ENCODE measurements at places on chromosomes 13 and 19. TPM values are rescaled to one million over a fixed set of nuclear protein-coding genes. Genes with fewer than 3 reads are reported as not detected.

GRCh38 chr19:32661318-32661717, 13.7 kb downstream of the ANKRD27 start:
- DNase-seq, result no peak

DNA sequence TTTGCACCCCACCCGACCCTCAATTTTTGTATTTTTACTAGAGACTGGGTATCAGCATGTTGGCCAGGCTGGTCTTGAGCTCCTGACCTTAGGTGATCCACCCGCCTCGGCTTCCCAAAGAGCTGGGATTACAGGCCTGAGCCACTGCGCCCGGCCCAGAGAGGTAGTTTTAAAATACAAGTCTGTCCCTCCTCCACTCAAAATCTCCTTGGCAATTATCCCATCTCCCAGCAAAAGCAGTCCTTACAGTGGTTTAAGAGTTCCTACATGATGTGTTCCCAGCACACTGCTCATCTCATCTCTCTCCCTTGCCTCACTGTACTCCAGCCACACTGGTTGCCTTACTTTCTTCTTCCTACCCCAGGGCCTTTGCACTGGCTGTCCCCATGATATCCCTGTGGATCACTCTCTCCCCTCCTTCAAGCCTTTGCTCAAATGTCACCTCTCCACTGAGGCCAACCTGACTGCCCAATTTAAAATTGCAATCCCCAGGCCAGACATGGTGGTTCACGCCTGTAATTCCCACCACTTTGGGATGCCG, 24.3 kb downstream of the LRFN3 start:
- DNase-seq, result no peak

DNA sequence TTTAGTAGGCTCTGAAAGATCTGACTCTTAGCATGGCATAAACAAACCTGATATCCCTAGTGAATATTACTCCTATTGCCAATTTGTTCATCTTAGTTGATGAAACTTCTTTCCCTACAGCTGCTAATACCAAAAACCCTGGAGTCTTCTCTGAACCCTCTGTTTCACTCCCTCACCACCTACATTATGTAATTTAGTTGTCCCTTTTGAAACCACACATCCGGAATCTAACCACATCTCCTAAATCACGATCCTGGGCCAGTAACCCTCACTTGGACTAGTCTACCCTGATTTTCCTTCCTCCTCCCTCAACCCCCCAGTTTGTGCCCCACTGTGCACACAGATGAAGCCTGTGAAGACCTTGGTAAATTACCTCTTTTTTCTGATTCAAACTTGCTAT, 1.2 kb downstream of the ZNF256 start:
- DNase-seq, result no peak

KLK8 gene
- not detected for total RNA-seq

LRG1 gene
- not detected for total RNA-seq
